ENCODE measurements at places on chromosomes 5 and 9.

DNA sequence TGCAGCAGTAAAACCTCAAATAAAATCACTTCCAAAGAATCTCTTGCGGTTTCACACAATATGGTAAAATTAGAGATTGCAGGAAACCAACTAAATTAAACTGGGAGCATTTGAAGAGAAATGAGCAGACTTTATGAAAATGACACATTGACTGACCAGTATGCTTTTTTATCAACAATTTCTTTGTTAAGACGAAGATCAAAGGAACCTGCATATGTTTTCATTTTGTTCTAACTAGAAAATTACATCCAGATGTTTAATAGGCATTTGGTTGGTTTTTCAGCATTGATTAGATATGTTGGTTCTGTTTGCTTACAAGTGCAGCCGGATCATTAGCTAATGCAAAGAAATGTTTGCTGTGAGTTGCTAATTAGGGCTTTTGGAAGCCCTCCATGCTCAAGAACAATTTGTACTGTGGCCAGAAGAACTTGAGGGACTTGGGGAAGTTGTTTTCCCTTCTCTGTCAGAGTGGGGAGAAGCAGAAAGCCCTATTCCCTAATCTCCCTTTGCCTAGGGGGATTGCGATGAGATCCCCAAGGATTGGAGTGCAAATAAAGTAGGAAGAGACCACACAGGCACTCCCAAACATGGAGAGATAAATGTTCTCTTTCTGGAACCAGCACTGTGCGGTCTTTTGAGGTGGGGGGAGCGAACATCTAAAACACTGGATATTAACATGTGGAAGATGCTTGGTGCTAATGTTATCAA is 4.5 kb upstream of the TLE1 start:
- DNase-seq: no peak

DNA sequence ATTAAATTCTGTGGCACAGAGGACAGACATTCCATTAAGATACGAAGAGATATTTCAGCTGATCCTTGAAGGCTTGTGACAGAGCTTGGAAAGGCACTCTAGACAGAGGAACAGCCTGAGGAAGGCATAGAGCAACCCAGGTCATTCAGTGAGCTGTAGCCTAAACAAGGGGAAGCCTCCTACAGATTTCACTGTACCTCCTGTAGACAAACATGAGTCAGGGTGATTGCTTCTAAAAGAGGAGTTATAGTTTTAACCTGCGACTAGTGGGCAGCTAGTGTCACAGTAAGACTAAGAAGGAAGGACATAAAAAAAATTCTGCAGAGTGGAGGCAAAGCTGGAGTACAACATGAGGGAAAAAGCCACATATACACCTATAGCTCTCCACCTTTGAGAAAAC is 43.5 kb upstream of the ANKDD1B start:
- no peak for DNase-seq

DNA sequence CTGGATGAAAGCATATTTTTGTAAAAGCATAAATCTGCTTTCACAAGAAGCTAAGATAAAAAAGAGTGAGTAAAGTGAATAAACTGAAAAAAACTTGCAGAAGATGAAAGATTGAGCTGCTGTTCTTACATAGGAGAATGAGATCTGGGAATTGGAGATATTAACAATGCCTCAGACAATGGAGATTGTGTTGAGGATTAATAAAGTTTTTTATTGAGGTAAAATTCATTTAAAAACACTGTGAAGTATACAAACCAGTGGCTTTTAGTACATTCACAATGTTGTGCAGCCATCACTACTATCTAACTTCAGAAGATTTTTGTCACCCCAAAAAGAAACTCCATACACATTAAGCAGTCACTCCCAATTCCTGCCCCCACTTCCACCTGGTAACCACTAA is 19.7 kb upstream of the UBLCP1 start:
- no peak for DNase-seq

GRCh38 chr5:135715267-135716055 is 119.0 kb upstream of the SLC25A48 start:
- DNase-seq: no peak

DNA sequence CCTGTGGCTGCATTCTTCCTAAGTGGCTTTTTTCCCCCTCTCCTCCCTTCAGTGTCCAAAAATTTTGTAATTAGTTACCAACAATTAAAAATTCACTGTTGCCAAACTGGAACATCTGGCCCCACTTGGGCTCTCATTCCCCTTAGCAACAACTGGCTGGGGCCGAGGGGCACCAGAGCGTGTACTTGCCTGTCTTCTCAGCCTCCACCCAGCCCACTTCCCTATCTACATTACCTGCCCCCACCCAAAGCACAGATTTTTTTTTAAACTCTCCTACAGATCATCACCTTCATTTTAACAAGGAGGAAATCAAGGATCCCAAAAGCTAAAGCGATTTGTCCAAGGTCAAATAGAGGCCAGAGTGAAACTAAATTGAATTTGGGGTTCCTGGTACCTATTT is 278.8 kb downstream of the EBF1 start:
- no peak for DNase-seq

GRCh38 chr5:40082313-40082712 is 597.4 kb upstream of the PTGER4 start:
- DNase-seq: no peak

- DNase-seq: peak; percentile 86
These were observed 269.1 kb downstream of the FANCC start for GRCh38 chr9:95048225-95049087.

DNA sequence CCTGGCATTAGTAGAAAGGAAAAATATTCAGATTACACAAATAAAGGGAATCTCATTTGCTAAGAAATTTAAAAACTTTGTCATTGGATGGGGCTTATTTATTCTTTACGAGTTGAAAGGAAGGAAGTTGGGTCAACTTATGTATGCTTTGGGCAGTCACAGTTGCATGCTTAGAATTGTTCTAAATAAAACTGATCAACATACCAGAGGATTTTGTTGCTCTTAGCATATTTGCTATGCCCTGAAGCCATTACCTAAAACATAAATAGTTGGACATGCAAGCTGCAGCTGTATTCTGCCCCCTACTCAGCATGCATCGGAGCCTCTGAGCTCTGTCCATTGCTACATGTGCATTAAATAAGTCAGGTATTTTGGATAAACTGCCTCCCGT is 172.7 kb upstream of the MEF2C start:
- DNase-seq: no peak

All from right kidney (tissue), 9 donors.